CD4-positive, alpha-beta T cell treated with Interleukin-17A for 1 hour (primary cell): ENCODE measurements at places on chromosomes 16 and 17.

- DNase-seq = no peak
These were observed 6.1 kb upstream of the TNRC6C start for GRCh38 chr17:77952368-77952767.

GRCh38 chr17:67056746-67057490 lies 12.6 kb downstream of the CACNG1 start:
- DNase-seq = no peak

DNA sequence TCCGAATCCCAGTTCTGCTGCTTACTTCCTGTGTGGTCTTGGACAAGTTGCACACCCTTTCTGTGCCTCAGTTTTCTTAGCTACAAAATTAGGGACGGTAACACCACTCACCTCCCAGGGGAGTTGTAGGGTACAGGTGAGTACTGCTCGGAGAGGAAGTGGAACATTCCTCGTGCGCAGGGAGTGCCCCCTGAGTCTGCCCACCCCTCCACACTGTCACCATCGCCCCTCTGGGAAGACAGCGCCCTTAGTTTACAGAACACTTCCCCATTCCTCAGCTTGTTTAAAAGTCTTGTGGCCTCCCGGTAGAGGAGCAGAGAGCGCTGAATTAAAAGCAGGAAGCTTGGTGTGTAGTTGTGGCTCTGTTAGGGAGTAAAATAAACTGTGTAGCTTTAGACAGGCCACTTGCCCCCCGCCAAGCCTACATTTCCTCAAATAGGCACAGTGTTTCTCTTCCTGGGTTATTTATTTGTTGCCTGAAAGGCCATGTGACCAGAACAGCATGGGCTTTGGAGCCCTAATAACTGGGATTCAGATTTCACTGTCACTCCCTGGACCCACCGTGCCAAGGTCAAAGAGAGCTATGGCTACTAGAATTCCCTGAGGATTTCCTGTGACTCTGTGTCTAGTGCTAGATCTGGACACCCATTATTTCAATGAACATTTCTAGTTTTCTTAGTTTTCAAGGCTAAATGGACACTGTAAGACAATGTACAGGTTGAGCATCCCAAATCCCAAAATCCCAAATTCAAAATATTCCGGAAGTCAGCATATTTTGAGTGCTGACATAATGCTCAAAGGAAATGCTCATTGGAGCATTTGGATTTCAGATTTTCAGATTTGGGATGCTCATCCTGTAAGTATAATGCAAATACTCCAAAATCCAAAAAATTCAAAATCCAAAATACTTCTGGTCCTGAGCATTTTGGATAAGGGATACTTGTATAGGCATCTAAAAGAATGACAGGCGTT lies 372.5 kb downstream of the SNX29 start:
- DNase-seq = no peak

DNA sequence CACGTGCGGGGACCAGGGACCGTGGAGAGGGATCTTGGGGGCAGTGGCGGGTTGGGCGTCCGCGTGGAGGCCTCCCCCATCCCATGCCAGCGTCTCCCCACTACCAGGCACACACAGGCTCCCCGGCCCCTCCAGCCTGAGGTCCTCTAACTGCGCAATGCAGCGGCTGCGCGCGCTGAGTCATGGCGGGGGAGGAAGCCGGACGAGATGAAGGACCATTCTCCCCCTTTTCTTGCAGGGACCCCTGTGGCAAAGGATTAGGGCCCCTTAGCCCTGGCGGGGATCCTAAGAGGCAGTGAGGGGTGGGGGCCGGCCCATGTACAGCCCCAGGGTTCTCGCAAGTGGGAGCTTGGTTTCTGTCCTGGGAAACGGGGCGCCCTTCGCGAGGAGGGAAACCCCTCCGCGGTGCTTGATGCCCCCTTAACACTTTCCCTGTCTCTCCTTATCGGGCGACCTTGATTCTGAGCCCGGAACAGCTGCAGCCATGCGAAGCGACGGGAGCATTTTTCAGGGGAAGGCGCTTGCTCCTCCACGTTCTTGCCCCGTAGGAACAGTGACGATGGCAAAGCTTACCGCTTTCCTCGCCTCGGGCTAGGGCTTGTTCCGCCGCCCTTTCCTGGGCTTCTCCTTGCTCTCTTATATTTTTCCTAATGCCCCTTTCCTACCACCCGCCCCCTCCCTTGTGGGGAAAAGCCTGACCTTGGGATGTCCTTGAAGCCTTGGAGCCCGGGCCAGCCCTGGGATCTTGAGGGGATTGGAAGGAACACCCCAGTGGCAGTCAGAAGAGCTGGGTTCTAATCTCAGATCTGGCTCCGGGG lies 592 bp downstream of the ALDOA start:
- DNase-seq = no peak

DNA sequence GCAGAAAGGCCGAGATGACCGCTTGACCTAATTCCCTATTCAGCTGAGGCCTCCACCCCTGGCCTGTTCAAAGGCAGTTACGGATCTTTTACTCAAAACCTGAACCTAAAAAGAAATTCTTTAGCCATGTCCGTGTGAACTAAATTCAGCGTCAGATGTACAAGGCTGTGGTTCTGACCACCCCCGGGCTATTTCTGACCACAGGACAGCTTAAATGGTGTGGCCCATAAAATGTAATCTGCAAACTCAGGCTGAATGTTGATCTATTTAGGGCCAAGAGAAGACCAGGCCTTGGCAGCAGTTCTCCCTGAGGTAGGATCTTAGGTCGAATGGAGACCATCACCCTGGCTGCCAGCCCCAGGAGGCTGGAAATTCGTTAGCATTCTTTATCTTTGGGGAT lies 485.5 kb downstream of the WWOX start:
- no peak for DNase-seq

DNA sequence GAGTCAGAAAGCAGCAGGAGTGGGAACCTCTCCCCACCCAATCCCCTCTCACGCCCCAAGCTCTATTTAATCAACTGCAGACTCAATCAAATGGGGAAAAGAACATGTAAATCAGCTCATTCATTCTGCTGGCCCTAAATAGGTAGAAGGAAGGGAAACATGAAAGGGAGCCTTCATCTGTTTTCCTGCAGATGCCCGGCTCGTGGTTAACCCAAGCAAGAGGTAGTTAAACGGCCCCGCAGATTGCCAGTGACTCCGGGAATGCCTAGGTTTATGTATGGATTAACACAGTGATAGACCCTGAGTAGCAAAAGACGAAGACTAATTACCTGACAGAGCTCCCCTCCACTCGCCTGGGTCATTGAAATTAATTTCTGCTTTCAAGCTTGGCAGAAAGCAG lies 542.0 kb downstream of the WWOX start:
- DNase-seq = no peak

GRCh38 chr17:82298538-82299421 lies 18.6 kb downstream of the CD7 start:
- no peak for DNase-seq

DNA sequence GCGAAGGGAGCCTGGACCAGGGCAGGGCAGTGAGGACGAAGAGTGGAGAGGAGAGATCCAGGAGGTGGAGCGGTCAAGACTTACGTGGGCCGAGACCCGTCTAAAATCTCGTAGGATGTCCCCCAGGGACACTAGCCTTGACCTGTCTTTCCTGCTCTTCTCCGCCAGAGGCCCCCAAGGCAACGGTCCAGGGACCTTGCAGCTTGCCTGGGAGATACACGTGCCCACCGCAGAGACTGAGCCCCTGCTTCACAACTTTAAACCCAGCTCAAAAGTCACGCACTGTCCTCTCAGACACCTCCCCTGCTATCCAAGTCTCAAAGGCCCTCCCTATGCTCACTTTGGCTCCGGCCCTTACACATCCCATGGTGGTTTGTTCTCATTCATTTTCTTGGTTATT lies 9.4 kb downstream of the TIGD7 start:
- no peak for DNase-seq
